Panc1 (cell line): ENCODE measurements at places on chromosomes 4 and X.

GRCh38 chrX:22116605-22117546, 84.8 kb downstream of the PHEX start:
- H3K27ac ChIP-seq: no peak overlapping the region
- H3K27me3 ChIP-seq: no peaks in the 10 kb centered on the region
- H3K4me3 ChIP-seq: no peak overlapping the region
- no peaks in the 10 kb centered on the region for H3K4me1 ChIP-seq

DNA sequence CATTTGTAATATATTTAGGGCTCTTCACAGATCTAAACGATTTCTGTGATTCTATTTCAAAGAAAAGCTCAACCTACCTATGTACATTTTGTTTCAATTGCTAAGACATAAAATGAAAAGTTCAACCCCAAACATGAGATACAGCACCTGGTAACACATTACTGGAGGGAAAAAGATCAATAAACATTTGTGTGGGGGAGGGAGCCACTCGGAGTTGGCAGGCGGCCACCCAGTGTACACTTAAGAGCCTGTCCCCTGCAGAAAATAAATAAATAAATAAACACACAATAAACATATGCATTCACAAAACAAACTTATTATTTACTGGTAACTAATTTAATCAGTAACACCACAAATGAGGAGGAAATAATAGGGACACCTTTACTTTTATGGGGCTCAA, 19.3 kb downstream of the PRSS48 start:
- DNase-seq: no peak
- no peaks in the 10 kb centered on the region for H3K36me3 ChIP-seq
- 0 out of 2 replicates have a peak, but pooled peaks cover 2% of the 10 kb centered on the region for H3K4me1 ChIP-seq
- no peak overlapping the region for H3K4me3 ChIP-seq
- no peaks in the 10 kb centered on the region for H3K27me3 ChIP-seq
- no peak overlapping the region for H3K27ac ChIP-seq

DNA sequence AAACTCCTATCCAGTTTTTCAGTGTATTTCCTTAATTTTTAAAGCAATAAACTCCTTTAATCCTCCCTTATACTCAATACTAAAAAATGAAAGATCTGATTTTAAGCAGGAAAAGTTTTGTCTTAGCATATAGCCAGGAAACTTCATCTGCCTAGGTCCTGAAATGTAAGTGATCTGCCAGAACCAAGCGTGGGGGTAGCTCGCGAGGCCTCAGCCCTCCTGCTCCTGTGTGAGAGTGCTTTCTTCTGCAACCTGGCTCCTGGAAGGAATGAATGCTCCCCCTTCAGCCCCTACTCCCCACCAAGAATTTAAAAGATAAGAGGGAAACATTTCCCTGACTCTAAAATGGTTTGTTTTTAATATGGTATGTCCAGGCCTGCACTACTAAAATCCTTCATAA, 160.1 kb downstream of the CBR4 start:
- no peak overlapping the region for H3K4me3 ChIP-seq
- H3K27me3 ChIP-seq: no peaks in the 10 kb centered on the region
- DNase-seq: no peak
- H3K4me1 ChIP-seq: peaks cover 3% of the 10 kb centered on the region; the same call in 1 of the 2 replicates

- no peaks in the 10 kb centered on the region for H3K36me3 ChIP-seq
- H3K4me3 ChIP-seq: no peak overlapping the region
- no peak overlapping the region for H3K27ac ChIP-seq
- no peak for DNase-seq
These were observed 490.4 kb upstream of the ZFP42 start for GRCh38 chr4:187504974-187505797.

GRCh38 chr4:163245044-163245728, 78.5 kb upstream of the NAF1 start:
- no peak for DNase-seq
- no peaks in the 10 kb centered on the region for H3K36me3 ChIP-seq
- H3K27ac ChIP-seq: no peak overlapping the region

- no peaks in the 10 kb centered on the region for H3K4me1 ChIP-seq
- no peak overlapping the region for H3K27ac ChIP-seq
- DNase-seq: no peak
These were observed 120.2 kb upstream of the ADGRL3 start for GRCh38 chr4:61079976-61080375.

- H3K27ac ChIP-seq: no peak overlapping the region
- DNase-seq: no peak
- no peak overlapping the region for H3K4me3 ChIP-seq
- no peaks in the 10 kb centered on the region for H3K36me3 ChIP-seq
These were observed 291.3 kb upstream of the TRAM1L1 start for GRCh38 chr4:117376692-117377091.

GRCh38 chr4:25172961-25173915, 13.0 kb upstream of the SEPSECS start:
- H3K4me3 ChIP-seq: no peak overlapping the region
- peak overlapping the region; percentile 7; the same call in 1 of the 2 replicates for H3K27ac ChIP-seq
- peak; percentile 89 for DNase-seq
- no peaks in the 10 kb centered on the region for H3K27me3 ChIP-seq
- H3K4me1 ChIP-seq: peaks cover 3% of the 10 kb centered on the region; the same call in 1 of the 2 replicates
- no peaks in the 10 kb centered on the region for H3K36me3 ChIP-seq

GRCh38 chr4:106602711-106603110, 234.1 kb upstream of the GIMD1 start:
- H3K4me3 ChIP-seq: no peak overlapping the region
- no peak for DNase-seq
- no peak overlapping the region for H3K27ac ChIP-seq

DNA sequence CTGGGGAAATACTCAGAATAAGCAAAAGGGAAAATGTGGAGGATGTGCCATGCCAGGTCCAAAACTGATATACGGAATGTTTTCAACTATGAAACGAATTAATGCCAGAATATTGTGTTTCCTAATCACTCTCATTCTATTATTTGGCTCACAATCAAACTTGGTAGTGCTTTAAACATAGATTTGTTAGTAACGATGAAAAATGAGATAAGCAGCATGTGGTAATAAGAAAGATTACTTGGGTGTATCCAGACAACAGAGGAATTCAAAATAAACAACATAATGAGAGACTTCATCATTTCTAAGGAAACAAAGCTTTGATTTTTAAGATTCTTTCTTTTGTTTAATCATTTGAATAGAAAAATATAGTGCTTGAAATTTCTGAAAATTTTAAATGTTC, 237.3 kb downstream of the TACR3 start:
- H3K27ac ChIP-seq: no peak overlapping the region
- DNase-seq: no peak
- H3K4me3 ChIP-seq: no peak overlapping the region
- no peaks in the 10 kb centered on the region for H3K36me3 ChIP-seq
- no peaks in the 10 kb centered on the region for H3K4me1 ChIP-seq
- no peaks in the 10 kb centered on the region for H3K27me3 ChIP-seq

DNA sequence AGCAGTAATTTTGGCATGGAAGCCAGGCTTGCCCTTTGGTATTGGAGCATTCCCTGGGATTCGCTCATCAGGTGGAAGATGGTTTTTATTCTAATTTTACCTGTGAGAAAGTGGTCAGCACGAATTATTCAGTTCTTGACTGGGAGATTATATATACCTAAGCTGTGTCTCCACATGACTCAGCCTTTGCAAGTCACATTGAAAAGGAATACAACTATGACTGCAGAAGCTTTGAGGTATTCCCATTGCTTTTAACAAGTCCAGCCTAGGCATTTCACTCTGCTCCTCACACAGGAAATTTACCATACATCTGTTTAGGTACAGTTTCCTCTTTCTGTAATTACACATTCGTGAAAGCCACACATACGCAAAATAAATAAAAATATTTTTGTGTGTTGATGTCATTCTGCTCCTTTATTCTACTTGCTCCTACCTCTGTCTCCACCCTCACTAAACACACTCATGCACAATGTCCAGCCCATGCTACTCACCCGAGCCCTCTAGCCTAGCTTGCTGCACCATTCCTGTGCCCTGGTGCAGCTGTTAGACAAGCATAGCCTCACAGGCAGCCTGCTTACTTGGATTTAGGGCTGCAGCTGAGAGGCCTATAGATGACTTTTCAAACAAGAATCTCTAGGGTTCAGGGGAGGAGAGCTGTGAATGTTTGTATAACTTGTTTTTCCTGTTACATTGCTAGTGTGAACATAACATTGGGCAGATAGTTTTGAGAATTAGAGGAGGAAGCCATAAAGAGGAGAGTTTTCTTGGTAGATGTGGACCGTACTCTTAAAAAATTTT, 504.4 kb upstream of the FAT1 start:
- no peak overlapping the region for H3K4me3 ChIP-seq
- H3K27ac ChIP-seq: no peak overlapping the region
- no peaks in the 10 kb centered on the region for H3K36me3 ChIP-seq
- DNase-seq: no peak
- no peaks in the 10 kb centered on the region for H3K27me3 ChIP-seq

DNA sequence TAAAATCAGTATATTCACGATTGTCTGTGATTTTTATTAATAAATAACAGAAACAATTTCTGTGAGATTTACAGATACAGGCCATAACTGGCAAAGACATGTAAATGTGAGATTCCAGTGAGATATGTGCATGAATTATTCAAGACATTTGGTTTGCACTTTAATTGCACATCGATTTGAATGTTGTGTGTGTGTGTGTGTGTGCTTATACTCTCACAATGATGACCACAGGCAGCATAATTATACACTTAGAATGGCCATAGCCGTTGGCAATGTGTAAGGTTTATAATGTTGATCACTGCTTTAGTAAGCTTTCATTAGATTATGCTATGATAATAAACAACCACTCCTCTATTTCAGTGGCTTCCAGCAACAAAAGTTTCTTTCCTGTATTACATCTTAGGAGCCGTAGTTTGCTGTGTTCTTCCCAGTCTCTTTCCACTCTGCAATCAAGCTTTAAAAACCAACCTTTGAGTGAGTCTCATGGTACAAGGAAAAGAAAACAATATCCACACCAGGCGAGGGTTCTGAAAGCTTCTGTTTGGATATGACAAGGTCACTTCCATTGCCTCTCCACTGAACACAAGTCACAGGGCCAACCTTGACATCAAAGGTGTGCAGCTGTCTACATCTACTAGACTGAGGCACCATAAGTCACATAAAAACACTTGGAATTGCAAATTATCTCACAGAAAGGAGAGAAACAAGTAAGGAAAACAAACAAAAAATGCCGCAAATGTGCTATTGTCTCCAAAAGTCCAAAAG, 897.7 kb downstream of the RAB28 start:
- H3K27me3 ChIP-seq: no peaks in the 10 kb centered on the region
- H3K4me1 ChIP-seq: no peaks in the 10 kb centered on the region
- no peak overlapping the region for H3K27ac ChIP-seq
- H3K36me3 ChIP-seq: no peaks in the 10 kb centered on the region
- H3K4me3 ChIP-seq: no peak overlapping the region
- DNase-seq: no peak

DNA sequence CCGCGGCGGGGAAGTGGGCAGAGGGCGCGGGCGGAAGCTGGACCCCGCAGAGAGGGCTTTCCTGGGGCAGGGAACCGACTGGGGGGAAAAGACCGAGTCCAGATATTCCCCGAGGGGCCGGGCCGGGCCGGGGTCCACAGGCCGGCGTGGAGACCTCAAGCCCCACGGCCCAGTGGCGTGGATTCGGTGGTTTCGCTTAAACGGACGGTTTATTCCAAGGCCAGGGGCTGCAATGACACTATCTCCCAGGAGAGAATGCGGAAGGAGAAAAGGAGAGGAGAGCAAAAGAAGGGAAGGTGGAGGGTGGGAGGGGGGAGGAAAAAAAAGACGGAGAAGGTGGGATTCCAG, 10.8 kb downstream of the ARX start:
- no peak overlapping the region for H3K27ac ChIP-seq
- peaks cover 16% of the 10 kb centered on the region for H3K27me3 ChIP-seq
- H3K4me3 ChIP-seq: peak overlapping the region; percentile 14
- H3K36me3 ChIP-seq: no peaks in the 10 kb centered on the region

DNA sequence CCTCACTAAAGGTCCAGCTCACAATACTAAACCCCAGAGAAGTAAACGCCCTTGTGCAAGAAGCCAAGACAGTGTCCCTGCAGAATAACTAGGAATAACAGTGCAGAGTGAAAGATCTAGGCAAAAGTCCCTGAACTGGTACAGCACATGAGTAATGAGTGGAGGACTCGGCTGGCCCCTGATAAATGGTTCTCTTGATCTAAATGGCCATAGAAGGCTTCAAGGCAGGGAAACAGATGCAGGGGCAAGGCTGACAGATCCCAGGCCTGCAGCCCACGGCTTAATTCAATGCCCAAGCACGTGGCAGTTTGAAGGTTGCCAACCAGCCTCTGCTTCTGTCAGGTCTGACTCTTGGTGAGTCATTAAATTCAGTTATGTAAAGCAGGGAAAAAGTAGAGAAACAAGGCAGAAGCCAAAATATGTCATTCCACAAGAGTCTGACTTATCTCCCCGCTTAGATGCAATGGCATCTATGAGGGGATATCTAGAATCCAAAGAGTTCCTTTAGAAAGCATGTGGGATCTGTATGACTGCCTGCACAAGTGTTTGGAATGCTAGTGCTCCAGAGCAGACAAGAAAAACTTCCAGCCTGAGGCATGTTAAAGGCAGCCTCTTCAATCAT, 121.3 kb downstream of the PRDM5 start:
- no peaks in the 10 kb centered on the region for H3K36me3 ChIP-seq
- no peaks in the 10 kb centered on the region for H3K27me3 ChIP-seq
- DNase-seq: no peak

- no peaks in the 10 kb centered on the region for H3K27me3 ChIP-seq
- no peak overlapping the region for H3K27ac ChIP-seq
- H3K4me3 ChIP-seq: no peak overlapping the region
- no peaks in the 10 kb centered on the region for H3K4me1 ChIP-seq
- no peaks in the 10 kb centered on the region for H3K36me3 ChIP-seq
These were observed 368.5 kb downstream of the GPM6A start for GRCh38 chr4:175443547-175443946.

DNA sequence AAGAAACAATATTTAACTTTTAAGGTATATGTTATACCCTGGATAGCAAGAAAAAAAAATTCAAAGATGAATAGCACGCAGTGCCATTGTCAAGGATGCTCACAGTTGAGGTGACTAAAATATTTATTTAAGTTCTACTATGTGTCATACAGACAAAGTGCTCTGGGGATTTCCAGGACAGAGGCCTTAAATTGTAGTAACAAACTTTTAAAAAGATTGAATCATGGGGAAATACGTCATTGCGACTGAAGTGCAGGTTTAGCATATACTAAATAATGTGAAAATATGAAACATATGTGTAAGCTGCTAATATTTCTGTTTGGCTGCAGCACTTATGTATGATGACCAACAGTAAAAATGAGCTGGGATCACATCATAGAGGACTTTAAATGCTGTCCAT, 748.0 kb upstream of the PCDH7 start:
- H3K27me3 ChIP-seq: no peaks in the 10 kb centered on the region
- no peak for DNase-seq
- H3K27ac ChIP-seq: no peak overlapping the region

- H3K27me3 ChIP-seq: no peaks in the 10 kb centered on the region
- DNase-seq: no peak
- H3K4me1 ChIP-seq: peaks cover 67% of the 10 kb centered on the region
These were observed 270.0 kb downstream of the ARHGAP24 start for GRCh38 chr4:85744950-85745349.

DNA sequence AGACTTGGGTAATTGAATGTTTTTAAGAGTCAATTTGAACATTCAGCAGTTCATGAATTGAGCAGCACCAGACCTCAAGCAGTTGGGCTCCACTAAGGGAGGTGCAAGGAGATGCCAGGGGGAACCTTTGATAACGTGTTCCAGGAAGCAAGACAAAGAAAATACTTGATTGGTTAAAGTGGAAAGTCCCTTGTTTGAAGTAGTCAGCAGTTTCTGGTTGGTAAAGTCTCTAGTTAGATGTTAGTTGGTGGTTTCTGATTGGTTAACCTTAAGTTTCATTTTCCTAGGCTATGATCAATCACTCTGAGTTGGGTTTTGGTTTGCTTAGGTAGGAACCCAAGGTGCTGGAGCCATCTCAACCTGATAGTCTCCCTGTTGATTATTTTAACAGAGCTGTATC, 4.0 kb downstream of the HERC6 start:
- no peak for DNase-seq
- no peaks in the 10 kb centered on the region for H3K27me3 ChIP-seq
- H3K4me3 ChIP-seq: no peak overlapping the region
